Body of pancreas (tissue), 4 donors: ENCODE measurements at places on chromosomes 6 and 20. TPM values are rescaled to one million over a fixed set of nuclear protein-coding genes. Genes with fewer than 3 reads are reported as not detected.

EDN3 gene
- 9.9 TPM for total RNA-seq

DNA sequence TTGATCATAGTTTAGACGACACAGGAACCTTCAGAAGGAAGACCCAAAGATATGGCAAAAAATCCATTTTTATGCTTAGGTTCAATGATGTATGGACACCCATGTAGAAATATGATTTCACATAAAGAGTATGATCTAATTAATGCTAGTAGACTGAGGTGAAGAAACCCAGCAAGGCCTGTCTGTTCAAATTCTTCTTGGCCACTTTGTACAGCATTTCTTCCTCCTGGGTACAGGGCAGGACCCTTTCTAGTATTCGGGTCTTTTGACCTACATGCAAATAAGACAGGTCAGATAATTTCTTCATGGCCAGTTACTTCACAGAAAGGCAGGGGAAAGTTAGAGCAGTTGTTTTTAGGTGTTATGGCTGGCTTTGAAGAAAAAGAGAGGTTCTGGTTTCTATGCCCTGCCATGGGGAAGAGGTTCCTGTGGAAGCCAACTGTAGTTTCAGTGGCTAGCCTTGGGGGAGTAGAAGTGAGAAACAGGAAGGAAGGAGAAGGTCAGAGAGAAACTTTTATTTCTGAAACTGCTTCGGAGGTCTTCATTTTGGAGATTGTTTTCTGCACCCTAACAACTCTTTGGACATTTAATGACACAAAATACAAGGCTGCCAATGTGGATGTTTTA lies 208.3 kb downstream of the PTPRK start:
- DNase-seq, result no peak

GRCh38 chr6:28224131-28225055 lies 682 bp upstream of the ZSCAN9 start:
- DNase-seq, result no peak

ADAM33 gene
- total RNA-seq, result 11.2 TPM
